CD4-positive, alpha-beta T cell treated with Interferon alpha-2 for 1 hour (primary cell): ENCODE measurements at places on chromosomes 6 and 20.

DNA sequence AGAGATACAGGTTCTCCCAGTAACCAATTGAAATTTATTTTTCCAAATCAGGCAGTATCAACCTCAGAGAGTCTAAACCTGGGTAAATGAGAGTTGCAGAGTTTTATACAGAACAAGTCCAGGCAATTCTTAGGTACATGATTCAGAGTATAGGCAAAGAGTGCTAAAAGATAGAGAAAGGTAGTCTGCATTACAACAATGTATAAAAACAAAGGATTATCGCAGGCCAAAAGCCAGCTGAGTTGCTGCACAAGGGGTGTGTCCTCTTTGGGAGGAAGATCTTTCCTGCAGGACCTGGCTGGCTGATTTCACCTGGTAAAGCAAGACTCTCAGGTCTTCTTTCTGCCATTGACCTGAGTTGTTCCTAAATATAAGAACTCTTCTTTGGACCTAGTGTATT, 48.9 kb upstream of the ECHDC1 start:
- no peak for DNase-seq

DNA sequence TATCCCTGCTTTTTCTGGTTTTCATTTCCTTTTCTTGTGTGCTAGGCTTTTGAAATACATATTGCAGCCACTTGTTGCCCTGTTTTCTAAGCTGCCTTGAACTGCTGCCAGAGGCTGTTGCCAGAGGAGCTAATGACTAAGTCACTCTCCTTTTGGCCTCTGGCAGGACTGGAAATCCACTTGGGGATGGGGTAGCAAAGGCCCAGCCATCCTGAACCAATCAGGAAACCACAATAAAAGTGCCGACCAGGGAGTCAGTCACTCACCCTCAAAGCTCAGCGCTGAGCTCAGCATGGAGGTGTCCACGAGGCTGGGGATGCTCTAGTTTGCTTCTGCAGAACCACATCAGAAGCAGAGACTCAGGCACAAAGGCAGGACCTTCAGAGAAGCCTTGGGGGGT, 813.0 kb downstream of the DHX35 start:
- no peak for DNase-seq

GRCh38 chr6:27178407-27178730, 69.1 kb upstream of the PRSS16 start:
- no peak for DNase-seq

DNA sequence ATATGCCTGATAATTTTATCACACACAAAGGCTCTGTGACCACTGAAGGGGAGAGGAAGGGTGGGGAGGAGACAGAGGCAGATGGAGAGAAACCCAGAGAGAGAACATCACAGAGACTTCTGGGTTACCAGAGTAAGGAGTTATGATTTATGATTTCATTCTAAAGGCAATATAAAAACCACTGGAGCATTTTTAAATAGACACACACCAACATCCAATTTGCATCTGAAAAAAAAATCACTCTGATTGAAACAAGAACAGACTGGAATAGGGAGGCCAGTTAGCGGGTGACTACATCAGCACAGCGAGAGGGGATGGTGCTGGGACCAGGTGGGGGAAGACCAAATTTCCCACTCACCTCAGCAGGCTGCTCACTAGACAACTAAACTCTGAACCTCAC, 104.8 kb downstream of the AGPAT4 start:
- DNase-seq = no peak

DNA sequence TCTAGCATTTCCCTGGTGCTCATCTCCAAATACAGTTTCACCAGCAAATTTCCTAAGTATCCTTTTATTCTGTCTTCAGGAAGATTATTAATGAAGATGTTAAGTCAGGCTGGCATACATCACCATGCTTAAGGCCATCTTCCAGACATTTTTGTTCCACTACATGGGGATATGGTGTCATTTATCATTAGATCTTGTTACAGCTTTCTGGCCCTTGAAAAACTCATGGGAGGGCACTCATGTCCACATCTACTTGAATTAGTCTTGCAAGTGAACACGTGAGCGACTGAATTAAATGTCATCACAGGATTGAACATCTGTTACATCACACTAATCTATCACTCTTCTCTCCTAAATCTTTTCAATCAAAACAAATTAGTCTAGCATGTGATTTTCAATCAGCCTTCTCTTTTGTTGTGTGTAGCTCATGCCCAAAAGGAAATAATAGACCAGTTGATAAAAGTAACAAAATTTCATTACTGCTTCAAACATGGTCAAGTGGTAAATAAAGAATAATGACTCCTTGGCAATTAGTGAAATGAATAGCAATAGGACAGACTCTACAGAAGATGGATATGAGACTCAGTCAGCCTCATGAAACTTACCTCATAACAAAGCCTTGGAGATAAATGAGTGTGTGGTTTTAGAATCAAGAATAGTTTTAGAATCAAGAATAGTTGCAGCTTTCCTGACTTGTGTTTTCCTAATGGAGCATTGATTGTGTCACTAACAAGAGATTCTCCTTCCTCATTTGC, 80.5 kb downstream of the MTFR2 start:
- no peak for DNase-seq

GRCh38 chr6:113122060-113122459, 735.1 kb upstream of the MARCKS start:
- no peak for DNase-seq

DNA sequence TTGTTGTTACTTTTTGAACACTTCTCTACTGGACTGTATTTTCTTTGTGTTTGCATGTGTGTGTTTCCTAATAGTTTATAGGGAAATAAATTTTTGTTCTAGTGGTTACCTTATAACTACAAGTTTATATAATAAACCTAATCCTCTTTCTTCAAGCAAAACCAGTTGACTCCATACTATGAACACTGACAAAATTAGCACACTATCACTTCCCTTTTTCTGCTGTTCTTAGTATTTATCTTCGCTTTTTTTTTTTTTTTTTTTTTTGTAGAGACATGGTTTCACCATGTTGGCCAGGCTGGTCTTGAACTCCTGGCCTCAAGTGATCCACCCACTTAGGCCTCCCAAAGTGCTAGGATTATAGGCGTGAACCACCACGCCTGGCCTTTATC, 25.0 kb upstream of the C6orf62 start:
- DNase-seq = no peak

GRCh38 chr20:48614593-48615274, 213.1 kb downstream of the PREX1 start:
- DNase-seq = no peak

GRCh38 chr20:1803932-1804501, 91.2 kb upstream of the SIRPA start:
- no peak for DNase-seq

DNA sequence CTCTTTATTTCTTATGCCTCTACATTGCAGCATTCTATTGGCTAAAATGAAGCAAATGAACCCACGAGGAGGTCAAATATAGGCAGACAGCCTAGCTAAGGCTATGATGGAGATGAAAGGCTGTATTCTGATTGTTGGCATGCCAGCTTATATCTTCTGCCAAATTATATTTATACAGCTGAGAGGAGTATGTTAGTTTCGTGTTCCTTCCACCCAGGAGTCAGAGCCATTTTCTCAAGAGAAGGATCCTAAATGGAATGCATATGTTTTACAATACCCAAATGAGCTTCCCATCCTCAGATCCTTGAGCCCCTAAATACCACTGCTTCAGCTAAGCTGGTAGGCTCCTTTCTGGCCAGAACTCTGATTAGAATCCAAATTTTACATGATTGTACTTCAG, 178.4 kb upstream of the HDDC2 start:
- DNase-seq = no peak

GRCh38 chr20:57773059-57773815, 63.4 kb upstream of the PMEPA1 start:
- DNase-seq = no peak

DNA sequence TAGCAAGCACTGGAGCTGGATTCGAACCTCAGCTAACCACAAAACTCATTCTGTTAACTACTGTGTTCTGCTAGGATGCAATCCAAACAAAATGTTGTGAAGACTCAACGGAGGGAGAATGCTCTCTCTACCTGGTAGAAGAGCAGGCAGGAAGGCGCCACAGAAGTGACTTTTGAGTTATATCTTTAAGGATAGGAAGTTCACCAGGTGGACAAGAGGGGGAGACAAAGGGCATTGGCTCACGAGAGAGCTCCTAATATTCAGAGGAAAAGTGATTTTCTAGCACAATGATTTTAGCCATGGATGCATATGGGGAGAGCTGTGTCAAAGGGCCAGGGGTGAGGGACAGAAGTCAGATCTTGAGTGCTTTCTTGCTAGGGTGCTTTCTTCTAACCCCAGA, 108.4 kb upstream of the MAFB start:
- no peak for DNase-seq

GRCh38 chr6:105793130-105793529, 293.0 kb upstream of the PRDM1 start:
- peak; percentile 52 for DNase-seq

- no peak for DNase-seq
Measured at GRCh38 chr20:52303281-52303950, 111.8 kb upstream of the ZFP64 start.
